ENCODE measurements at places on chromosomes 3 and 15. TPM values are rescaled to one million over a fixed set of nuclear protein-coding genes. Genes with fewer than 3 reads are reported as not detected.

Gene HRG
- not detected for total RNA-seq

Gene CLDN1
- 0.10 TPM for total RNA-seq

Gene PLA2G4D
- total RNA-seq, result not detected

Gene TLR9
- total RNA-seq, result 0.21 TPM

Gene SPSB4
- total RNA-seq, result not detected

Gene SNRPN
- total RNA-seq, result 89.0 TPM

Gene SLC2A2
- total RNA-seq, result not detected

Gene THRB
- 0.94 TPM for total RNA-seq

Gene CCR9
- total RNA-seq, result 0.94 TPM

Gene TMEM212
- not detected for total RNA-seq

Gene SLCO2A1
- not detected for total RNA-seq
